ENCODE measurements at places on chromosomes 2 and 18. TPM values are rescaled to one million over a fixed set of nuclear protein-coding genes. Genes with fewer than 3 reads are reported as not detected.

The SERPINB11 gene
- not detected for polyA plus RNA-seq

The IL36A gene
- polyA plus RNA-seq = not detected

The OR6B2 gene
- polyA plus RNA-seq = not detected

The GDF7 gene
- polyA plus RNA-seq = 7.0 TPM

The GNAL gene
- 0.01 TPM for polyA plus RNA-seq

The RIT2 gene
- polyA plus RNA-seq = not detected

The RSAD2 gene
- 1.4 TPM for polyA plus RNA-seq

The DNMT3A gene
- polyA plus RNA-seq = 8.9 TPM

The GCA gene
- polyA plus RNA-seq = 17.9 TPM

The HOXD13 gene
- polyA plus RNA-seq = not detected

The FOSL2 gene
- 2.5 TPM for polyA plus RNA-seq

The C1QL2 gene
- not detected for polyA plus RNA-seq

The COL4A4 gene
- polyA plus RNA-seq = 3.5 TPM

The LCT gene
- polyA plus RNA-seq = 0.03 TPM

The SPIRE1 gene
- polyA plus RNA-seq = 0.22 TPM

The ORMDL1 gene
- polyA plus RNA-seq = 162 TPM

The CNDP1 gene
- 0.12 TPM for polyA plus RNA-seq

The PSMA8 gene
- 0.39 TPM for polyA plus RNA-seq

The SCTR gene
- not detected for polyA plus RNA-seq

The IL36B gene
- polyA plus RNA-seq = not detected

The USP40 gene
- polyA plus RNA-seq = 21.0 TPM

The ANO7 gene
- 0.04 TPM for polyA plus RNA-seq

The MTCL1 gene
- polyA plus RNA-seq = 2.7 TPM

The PRSS56 gene
- polyA plus RNA-seq = not detected

The VWA3B gene
- not detected for polyA plus RNA-seq

The PRKAG3 gene
- not detected for polyA plus RNA-seq

The BUB1 gene
- polyA plus RNA-seq = 2.6 TPM

The AGXT gene
- not detected for polyA plus RNA-seq

The SERPINB13 gene
- polyA plus RNA-seq = not detected

The FBXO15 gene
- polyA plus RNA-seq = 1.6 TPM

The CXCR1 gene
- polyA plus RNA-seq = 0.07 TPM

The ZSWIM2 gene
- polyA plus RNA-seq = not detected

The KIAA2012 gene
- polyA plus RNA-seq = not detected

The C2orf72 gene
- polyA plus RNA-seq = not detected

The ANKRD23 gene
- 7.3 TPM for polyA plus RNA-seq

The CD8B2 gene
- not detected for polyA plus RNA-seq
